Stimulated activated naive CD4-positive, alpha-beta T cell treated with Interleukin-2 at 50 U/mL for 16 hours (primary cell): ENCODE measurements at places on chromosomes 11 and 22.
A peak's percentile ranks its signal among the peaks of the same experiment; 100 is the strongest.

- DNase-seq = no peak
Measured at GRCh38 chr22:29379258-29379657, 9.1 kb downstream of the AP1B1 start.

DNA sequence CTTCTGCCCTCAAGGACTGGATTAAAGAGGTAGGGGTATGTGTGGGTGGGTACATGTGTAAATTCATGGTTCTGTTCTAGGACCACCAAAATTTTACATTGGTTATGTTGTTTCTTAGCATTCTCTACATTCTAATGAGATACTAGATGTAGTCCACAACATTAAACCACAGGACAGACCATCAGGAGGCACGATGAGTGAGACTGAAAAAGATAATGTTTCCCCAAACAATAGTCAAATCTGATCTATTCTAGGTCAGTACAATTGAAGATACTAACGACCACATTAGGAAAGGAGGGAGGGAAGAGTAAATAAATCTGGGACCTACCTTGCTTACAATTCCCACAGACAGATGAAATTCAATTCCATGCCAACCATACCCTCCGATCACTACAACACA lies 42.2 kb downstream of the MRTFA start:
- no peak for DNase-seq

DNA sequence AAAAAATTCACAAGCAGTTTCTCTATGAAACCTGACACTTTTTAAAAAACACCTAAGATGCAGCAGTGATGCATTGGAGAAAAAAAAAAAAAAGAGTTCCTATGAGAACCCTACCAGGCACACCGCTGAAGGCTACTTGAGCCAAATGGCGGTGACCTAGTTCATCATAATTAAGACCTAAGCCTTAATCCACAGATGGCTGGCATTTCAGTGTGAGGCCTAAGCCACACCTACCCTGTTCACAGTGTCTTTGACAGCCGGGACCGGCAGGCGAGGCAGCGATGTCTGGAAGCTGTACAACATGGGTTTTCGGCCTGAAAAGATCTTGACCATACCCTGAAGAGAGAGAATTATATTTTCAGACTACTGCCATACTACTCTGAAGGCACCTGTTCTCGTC lies 38.0 kb downstream of the CPT1A start:
- no peak for DNase-seq

GRCh38 chr11:69443968-69444364 lies 37.5 kb upstream of the LINC01488 start:
- no peak for DNase-seq

GRCh38 chr22:32286290-32286840 lies 31.2 kb upstream of the SLC5A4 start:
- no peak for DNase-seq

- no peak for DNase-seq
Measured at GRCh38 chr11:68940651-68941323, 37.1 kb downstream of the IGHMBP2 start.

DNA sequence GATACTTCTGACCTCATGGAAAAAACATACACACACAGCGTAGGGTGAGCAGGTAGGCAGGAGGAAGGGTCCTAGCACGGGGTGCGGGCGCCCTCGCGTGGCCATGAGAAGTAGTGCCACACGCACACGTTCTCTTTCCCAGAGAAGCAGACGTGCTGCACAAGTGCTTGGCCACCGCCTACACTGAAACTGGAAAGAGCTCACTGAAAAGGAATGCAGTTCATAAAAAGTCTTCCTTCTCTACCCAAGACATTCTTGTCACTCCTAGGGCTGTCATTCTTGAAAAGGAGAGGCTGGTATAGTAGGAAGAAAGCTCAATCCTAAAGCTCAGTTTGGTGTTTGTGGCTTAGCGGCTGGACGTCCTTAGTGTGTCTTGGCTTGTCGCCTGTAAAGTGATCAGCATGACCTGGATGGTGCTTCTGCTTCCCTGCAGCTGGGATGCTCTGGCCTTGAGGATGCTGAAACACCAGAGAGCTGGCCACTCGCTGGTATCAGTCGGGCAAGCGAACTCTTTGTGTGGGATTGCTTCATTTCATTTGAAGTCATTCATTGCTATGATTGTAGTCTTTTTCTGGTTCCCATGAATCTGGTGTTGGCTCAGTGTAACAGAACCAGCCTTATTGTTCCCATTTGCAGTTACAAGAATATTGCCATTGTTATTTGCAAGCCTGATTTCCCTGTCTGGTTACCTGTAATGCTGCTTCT lies 303.8 kb downstream of the NTM start:
- no peak for DNase-seq

DNA sequence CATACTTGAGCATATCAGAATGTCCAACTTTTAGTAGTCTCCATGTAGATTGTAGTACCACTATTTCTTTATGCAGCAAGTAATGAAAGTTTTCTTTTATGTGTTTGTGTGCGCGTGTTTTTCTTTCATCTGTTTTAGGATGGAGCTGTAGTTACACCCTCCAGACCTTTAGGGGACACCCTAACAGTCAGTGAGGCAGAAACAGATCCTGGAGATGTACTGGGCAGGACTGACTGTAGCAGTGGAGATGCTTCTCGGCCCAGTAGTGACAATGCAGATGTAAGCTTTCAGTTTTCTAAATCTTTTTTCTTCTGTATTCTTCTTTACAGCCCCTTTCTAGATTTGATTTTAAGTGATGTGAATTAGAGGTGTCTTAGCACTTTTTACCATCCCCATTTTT lies 79.9 kb upstream of the GRIK4 start:
- DNase-seq = peak; percentile 2

DNA sequence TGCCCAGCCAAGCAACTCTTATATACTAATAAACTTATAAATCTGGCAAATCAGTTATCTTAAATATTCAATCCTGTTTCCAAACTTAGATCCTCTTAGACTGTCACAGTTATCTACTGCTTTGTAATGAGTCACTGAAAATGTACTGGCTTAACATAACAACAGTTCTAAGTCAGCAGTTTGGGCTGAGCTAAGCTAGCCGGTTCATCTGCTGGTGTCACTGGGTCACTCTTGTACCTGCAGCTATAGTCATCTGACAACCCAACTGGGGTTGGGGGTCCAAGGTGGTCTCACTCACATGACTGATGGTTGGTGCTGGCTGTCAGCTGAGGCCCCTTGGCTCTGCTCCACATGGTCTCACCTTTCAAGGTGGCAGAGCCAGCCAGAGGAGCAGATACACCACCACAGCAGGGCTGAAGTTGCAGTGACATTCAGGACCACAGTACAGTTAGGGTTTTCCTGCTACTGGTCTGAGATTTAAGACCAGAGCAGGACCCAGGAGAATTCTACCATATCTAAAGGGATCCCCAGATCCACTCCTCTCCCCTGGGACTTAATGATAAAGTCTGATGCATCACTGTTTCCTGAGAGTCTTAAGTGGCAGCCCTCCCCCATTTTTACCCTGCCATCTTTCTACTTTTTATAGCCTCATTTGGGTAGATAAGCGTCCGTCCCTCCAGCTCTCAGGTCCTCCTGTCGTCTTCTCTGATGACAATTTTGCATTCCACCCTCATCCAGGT lies 7.9 kb upstream of the MACROD1 start:
- DNase-seq = no peak

- DNase-seq = no peak
Measured at GRCh38 chr11:66291303-66291705, 390 bp upstream of the TMEM151A start.

GRCh38 chr11:69300120-69301060 lies 6.4 kb downstream of the MYEOV start:
- no peak for DNase-seq

GRCh38 chr11:26473216-26474194 lies 98.6 kb downstream of the MUC15 start:
- DNase-seq = no peak

GRCh38 chr11:61967924-61968757 lies 707 bp upstream of the FTH1 start:
- no peak for DNase-seq

GRCh38 chr11:10973416-10973815 lies 115.6 kb upstream of the ZBED5 start:
- DNase-seq = no peak

DNA sequence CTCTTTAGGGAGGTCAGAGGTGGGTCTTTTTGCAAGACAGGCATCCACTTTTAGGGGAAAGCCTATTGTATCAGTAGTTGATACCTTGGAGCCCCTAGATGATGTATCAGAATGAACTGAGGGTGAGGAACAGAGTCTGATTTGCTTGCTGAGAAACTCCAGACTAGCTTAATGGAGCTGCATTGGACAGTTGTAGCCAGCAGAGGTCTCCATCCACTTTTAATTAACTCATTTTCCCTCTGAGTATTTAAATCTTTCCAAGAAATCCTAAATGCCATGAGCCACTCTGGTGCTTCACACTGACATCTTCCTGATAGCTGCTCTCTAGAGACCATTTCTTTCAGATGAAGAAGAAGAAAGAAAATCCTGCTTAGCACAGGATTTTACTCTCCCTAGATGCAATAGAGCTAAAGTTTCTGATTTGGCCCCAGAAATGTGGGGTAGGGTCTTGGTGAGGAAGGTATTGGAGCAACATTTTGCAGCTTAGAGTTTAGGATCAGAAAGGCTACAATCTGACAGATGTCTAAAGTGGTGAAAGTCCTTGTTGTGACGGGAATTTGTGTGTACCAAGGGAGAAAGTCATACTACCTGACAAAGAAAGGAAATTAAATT lies 38.0 kb downstream of the EXT2 start:
- DNase-seq = no peak

DNA sequence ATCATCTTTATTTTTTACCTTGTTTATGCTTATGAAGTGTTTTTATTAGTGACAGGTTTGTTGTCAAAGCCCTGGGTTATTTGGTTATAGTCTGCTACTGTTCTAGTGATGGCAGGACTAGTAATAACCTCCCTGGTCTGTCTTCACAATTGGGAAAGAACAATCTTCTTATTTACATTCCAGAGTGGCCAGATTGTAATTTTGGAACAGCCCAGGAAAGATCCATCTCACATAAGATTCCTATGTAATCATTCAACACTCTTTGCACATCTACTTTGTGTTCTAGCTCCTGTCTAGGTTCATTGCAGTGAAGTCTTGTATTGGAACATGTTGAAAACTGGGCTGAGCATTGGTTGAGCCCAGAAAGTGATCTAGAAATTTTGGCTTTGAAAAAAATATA lies 63.8 kb downstream of the CYB5R2 start:
- no peak for DNase-seq

GRCh38 chr22:37843741-37844089 lies 419 bp downstream of the ANKRD54 start:
- DNase-seq = peak; percentile 56

GRCh38 chr11:21909145-21909544 lies 283.7 kb upstream of the ANO5 start:
- no peak for DNase-seq

DNA sequence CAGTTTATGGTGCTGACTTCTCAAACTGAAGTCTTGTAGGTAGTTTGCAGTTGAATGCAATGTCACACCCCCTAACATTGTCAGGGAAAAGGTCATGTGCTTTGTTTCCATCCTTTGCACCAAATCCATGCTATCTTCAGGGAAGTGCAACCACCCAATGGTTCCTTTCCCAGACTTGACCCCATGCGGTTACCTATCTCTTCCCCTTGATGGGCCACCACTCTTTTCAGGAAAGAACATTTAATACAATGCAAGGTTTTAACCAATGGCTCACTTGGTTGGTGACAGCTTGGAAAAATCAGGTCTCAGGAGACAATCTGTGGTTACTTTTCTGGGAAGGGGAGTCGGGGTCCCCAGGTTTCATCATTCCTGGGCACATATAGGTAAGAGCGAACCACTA lies 2.1 kb downstream of the ABTB2 start:
- no peak for DNase-seq

DNA sequence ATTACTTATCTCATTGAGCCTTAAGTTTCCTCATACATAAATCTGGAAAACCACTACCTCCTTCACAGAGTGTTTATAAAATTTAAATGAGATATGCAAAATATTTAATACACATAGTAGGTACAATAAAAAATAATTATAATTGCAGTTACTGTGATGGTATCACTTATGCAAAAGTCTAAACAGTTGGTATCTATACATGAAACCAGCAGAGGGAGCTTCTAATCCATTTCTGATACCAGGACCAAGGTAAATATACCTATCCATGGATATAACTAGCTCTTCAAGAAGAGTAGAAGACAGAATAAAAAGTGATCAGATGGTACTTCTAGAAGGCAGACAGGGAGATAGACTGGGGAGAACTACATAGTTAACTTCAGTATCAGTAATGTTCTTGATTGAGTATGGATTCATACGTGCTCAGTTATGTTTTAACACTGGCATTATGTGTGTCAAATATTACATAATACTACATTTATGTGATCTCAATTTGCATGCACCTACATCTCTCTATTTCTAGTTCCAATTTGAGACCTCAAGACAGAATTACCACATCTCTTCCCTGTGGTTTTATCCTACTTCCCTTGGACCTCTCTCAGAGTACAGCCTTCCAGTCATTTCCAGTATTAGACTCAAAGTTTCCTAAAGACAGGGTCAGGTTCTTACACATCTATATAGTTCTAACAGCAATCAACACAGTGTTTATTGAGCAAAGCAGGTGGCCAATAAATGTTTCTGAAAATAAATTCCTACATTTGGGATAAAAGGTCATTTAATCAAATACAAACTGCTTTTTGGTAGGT lies 13.7 kb upstream of the TSG101 start:
- no peak for DNase-seq

DNA sequence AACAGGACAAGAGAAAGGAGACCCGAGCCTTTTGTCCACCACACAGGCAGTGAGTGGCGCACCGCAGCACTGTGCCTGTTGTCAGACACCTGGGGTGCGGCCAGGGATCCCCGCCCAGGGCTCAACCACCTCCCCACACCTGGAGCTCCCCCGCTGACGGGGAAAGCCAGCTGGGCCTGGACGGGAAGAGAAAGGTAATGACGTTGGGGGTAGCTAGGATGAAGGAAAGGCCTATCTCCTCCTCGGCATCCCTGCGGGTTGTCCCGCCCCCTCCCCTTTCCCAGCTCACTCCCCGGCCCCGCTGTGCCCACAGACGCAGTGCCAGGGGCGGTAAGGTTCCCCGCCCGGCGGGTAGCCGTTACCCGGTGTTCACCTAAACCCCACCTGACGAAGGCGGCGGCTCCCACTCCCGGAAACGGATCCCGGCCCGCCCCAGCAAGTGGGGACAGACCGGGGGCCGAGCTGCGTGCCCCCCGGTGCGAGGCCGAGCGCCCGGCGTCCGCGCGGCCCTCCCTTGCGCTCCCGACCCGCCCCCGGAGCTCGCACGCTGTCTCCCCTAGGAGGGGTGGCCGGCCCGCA lies 495 bp downstream of the HYOU1 start:
- DNase-seq = peak; percentile 44

- DNase-seq = no peak
Measured at GRCh38 chr11:3231851-3232744, at the start of gene MRGPRE. MRGPRE (minus strand) TSS chr11:3232417; CDS start chr11:3228799, 3,618 bp downstream.
